ENCODE measurements at places on chromosomes 1 and 21.
A peak's percentile ranks its signal among the peaks of the same experiment; 100 is the strongest.

- no peak for DNase-seq
These were observed 84.4 kb upstream of the RAB4A start for GRCh38 chr1:229186373-229187056.

DNA sequence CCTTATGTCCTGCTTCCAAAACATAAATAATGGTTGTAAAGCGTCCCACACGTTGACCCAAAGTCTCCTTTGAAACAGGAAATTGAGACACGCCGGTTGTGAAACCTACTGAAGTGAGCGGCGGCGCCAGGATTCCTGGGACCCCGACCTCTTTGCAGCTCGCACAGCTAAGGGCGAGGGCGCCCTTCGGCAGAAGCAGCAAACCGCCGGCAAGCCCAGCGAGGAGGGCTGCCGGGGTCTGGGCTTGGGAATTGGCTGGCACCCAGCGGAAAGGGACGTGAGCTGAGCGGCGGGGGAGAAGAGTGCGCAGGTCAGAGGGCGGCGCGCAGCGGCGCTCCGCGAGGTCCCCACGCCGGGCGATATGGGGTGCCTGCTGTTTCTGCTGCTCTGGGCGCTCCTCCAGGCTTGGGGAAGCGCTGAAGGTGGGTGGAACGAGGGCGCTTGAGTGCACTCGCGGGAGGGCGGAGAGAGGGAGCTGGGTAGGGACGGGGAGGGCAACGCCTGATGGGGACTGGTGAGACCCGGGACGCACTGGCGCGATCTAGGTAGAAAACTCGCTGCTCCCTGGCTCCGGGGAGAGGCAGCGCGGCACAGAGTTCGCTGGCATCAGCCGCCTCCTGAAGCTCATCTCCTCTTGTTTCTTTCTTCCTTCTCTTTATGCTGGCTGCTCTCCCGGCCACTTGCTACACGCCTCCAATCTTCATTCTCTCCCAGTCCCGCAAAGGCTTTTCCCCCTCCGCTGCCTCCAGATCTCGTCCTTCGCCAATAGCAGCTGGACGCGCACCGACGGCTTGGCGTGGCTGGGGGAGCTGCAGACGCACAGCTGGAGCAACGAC, at the start of gene CD1D:
CD1D (plus strand) TSS at position 155 of the 836 bp plus-strand sequence; CDS start at position 362, 207 bp downstream.
- DNase-seq = peak; percentile 64

- DNase-seq = no peak
These were observed 5.2 kb downstream of the RGL1 start for GRCh38 chr1:183810121-183810520.

DNA sequence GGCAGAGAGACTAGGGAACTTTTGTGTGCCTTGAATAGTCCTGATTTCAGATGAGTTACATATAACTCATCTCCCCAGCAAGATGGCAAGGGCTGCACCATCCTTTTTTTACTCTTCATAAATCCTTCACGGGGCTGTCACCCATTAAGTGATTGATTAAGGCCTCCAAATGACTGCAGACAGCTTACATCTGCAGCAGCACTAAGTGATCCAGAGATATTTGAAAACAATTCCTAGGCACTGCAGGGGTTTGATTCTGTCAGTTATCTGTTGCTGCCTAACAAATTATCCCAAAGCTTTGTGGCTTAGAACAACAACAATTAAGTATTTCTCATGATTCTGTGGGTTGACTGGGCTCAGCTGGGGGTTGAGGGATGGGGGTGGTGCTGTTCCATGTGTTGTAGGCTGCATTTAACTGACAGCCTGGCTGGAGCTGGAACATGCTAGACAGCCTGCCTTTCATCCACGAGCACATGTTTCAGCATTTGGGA, 19.3 kb downstream of the TEX38 start:
- DNase-seq = no peak

DNA sequence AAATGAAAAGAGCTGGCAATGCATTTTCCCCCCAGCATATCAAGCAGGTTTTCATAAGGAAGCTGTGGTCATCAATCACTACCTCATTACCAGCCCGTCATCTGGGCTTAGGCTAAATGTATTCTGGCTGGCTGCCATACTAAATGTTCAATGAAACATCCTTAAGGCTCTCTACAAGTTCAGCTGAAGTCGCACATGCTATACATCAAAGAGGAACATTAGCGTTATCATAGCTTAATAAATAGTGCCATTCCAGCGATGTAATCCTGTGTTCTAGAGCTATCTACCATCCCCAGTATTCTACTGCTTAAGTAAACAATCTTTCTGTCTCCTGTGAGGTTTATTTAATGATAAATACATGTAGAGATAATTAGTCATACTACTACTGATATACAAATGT, 288.8 kb downstream of the DPYD start:
- no peak for DNase-seq

GRCh38 chr1:101108111-101108500, 82.5 kb upstream of the DPH5 start:
- DNase-seq = no peak

DNA sequence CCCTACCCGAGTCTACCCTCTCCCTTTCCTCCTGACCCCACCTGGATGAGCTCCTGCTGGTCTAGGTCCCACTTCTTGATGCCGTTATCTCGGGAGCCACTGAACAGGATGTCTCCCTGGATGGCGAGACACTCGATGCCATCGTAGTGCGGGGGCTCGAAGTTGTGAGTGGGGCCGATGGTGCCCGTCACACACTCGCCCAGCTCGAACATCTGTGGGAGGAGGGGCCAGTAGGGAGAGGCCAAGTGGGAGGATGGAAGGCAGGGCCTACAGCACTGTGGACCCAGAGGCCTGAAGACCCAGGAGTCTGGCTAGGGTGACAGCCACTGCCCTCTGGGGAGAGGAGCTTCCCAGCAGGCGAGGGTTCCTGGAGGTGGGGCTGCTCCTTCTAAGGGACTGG, 48.1 kb downstream of the KIF21B start:
- no peak for DNase-seq

DNA sequence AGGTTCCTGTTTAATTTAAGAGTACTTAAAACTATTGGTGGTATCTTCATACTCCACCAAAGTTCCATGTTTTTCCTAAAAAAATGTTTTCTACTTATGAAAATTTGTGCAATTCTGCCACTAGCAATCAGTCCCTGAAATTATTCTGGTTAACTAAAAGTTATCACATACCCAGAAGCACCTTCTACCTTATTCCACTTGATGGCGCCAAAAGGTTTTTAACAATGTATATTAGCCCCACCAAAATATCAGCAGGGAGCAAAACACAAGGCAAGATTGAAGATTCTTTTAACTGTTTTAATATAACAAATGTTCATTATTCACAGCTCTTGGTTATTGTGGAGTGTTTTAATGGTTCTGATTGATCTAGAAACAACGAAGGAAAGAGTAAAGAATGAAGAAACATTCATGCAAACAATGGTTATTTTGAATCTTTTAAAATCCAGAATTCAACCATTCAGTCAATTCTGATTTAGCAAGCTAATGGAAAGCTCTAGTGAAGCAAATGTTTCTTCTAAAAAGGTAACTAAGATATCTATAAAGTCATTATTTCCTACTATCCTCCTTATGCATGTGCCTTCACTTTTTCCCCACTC, 67.2 kb downstream of the TTLL7 start:
- DNase-seq = no peak

GRCh38 chr1:110870721-110871388, 2.1 kb upstream of the CD53 start:
- DNase-seq = no peak

GRCh38 chr1:87130438-87130837, 198.2 kb upstream of the LMO4 start:
- no peak for DNase-seq

DNA sequence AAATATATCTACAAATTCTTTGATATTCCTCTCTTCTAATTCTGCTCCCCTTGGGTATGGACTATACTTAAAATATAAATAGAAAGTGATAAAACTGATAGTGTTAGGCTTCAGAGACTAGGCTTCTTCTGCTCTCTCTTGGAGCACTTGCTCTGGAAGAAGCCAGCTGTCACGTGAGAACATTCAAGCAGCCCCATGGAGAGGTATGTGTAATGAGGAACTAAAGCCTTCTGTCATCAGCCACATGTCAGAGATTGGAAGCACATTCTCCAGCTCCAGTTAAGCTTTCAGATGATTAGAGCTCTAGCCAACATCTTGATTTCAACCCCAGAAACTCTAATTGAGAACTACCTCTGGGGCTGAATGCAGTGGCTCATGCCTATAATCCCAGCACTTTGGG, 34.3 kb downstream of the XKR8 start:
- no peak for DNase-seq

DNA sequence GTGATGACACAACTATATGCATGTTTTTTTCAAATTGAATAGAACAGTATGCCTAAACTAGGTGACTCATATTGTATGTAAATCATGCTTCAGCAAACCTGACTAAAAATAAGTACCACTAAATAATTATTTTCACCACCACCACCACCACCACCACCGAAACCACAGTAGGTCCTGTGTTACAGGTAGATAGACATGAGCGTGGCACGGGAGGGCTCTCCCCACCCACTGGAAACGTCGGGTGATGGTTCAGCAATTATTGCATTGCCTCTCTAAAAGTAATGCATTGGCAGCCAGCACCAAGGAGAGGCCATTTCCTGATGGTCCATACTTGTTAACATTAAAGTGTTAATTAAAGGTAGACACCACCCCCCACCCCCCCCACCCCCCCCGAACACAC, 297.0 kb upstream of the NCAM2 start:
- DNase-seq = no peak

DNA sequence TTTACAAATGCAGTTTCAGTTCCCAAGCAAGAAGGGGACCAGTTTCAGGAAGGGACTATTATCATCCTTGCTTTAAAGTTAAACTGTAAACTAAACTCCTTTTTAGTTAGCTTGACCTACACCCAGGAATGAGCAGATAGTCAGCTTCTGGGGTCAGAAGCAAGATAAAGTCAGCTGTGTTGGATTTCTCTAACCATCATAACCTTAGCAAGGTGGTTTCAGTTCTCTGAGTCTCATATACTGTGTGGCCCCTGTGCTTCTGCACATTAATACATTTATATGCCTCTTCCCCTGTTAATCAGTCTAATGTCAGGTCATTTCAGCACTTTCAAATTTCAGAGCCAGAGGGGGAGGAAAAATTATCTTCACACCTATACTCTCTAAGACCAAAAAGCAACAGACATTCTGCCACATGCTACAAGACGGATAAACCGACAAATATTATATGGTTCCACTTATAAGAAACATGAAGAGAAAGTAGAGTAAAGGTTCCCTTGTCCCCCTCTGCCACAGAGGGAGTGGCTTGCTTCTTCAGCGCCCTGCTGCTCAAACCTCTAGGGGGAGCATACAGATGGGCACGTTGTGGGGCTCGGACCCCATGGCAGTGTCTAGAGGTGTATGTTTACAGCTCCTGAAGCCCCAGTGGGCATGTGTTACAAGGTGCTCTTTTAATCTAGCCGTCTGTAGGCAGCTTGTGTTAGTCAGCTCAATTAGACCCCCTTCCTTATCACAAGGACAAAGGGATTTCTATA, 89.1 kb downstream of the SMYD3 start:
- DNase-seq = no peak

- DNase-seq = no peak
These were observed 127.3 kb downstream of the CAMTA1 start for GRCh38 chr1:6912518-6912917.

DNA sequence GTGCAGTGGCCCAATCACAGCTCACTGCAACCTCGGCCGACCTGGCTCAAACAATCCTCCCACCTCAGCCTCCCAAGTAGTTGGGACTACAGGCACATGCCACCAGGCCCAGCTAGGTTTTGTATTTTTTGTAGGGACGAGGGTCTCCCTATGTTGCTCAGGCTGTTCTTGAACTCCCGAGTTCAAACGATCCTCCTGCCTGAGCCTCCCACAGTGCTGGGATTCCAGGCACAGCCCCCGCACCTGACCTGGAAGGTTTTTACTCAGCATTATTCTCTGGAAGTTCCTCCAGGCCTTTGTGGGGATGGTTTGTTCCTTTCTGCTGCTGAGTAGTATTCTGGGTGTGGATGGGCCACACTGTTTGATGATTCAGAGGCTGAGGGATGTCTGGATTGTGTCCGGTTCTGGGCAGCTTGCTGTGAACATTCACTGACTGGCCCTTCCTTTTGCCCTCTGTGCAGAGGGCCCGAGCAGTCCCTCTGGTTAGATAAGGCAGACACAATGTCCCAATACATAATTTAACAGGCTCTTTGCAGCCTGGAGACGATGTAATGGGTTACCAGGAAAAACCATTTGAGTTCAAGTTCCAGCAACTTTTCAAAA, 6.0 kb upstream of the TRAPPC10 start:
- DNase-seq = no peak

DNA sequence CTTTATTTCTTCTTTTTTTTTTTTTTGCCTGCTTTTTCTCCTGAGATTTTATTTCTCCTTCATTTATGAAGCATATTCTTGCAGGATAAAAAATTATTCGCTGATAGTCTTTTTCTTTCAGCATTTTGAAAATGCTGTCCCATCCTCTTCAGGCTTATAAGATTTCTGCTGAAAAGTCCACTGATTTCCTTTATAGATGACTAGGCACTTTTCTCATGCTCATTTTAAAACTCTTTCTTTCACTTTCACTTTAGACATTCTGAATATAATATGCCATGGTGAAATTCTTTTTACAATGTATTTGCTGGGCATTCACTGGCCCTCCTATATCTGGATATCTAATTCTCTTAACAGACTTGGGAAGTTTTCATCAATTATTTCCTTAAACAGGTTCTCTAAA, 25.5 kb upstream of the GTF2B start:
- no peak for DNase-seq

DNA sequence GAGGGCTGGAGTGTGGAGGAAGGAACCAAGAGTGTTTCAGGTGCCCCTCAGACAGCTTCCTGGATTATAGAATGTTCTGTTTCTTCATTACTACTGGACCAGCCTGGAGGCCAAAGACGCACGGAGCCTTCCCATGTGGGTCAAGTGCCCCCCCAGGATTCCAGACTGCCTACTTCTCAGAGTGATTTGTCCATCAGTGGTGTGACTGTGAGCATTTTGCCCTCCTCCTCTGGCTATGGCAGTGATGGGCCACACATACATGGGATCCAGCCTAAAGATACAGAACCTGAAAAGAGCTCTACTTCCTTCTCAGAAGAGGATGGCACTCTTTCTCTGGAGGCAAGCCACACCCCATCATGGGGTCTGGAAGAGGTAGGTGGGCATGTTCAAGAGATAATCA, 64.9 kb downstream of the MACF1 start:
- DNase-seq = no peak

GRCh38 chr1:154846565-154847442, 23.3 kb downstream of the KCNN3 start:
- no peak for DNase-seq

- no peak for DNase-seq
These were observed 38.1 kb downstream of the TRIM62 start for GRCh38 chr1:33143698-33144097.

GRCh38 chr1:9384751-9385245, 92.1 kb downstream of the SPSB1 start:
- no peak for DNase-seq

GRCh38 chr1:225602590-225603206, 50.2 kb downstream of the ENAH start:
- no peak for DNase-seq

Measured in WTC11 (cell line).